ENCODE measurements at places on chromosomes 3 and 15. TPM values are rescaled to one million over a fixed set of nuclear protein-coding genes. Genes with fewer than 3 reads are reported as not detected.

DNA sequence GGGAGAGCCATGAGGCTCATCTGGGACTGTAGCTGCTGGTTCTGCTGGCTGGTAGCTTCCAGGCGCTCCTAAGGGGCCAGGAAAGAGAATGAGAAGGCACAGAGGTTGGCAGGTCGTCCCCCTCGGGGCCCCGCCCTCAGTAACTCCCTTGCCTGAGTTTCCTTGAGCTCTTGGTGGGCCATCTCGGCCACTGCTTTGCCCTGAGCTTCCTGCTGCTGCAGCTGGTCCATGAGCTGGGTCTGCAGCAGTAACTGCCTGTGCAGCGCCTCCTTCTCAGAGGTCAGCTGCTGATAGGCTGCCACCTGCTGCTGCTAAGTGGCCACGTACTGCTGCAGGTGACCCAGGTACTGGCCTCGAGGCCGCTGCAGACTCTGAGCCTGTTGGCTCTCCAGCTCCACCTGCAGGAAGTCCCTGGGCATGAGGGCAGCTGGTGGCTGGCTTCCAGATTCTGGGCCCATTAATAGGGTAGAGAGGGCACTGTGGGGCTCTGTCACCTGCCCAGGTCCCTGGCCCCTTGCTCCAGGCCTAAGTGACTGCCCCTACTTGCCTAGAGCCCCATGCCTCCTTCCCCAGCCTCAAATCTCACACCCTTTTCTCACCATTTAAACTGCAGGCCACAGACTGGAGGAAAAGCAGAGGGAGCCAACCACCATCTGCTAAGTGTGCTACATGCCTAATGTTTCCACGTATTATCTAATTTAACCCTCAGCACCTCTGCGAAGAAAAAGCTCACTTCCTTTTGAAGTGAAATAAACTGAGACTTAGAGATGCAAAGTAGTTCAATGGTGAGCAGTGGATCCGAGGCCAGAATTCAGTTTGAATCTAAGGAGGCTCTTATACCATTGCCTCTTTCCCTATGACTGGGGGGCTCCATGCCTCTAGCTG lies 10.8 kb upstream of the VPS33B start:
- H3K27ac ChIP-seq, result no peak overlapping the region
- no peaks in the 10 kb centered on the region for H3K4me1 ChIP-seq
- no peaks in the 10 kb centered on the region for H3K36me3 ChIP-seq
- DNase-seq, result no peak
- H3K27me3 ChIP-seq, result peaks cover 29% of the 10 kb centered on the region

GTPBP8 gene
- total RNA-seq, result 15.2 TPM

LYZL4 gene
- not detected for total RNA-seq

GRCh38 chr3:108130236-108130635 lies 39.4 kb upstream of the CD47 start:
- no peak overlapping the region for H3K27ac ChIP-seq
- no peaks in the 10 kb centered on the region for H3K36me3 ChIP-seq
- H3K4me1 ChIP-seq, result peaks cover 28% of the 10 kb centered on the region
- H3K4me3 ChIP-seq, result no peak overlapping the region

- peaks cover 4% of the 10 kb centered on the region for H3K36me3 ChIP-seq
- DNase-seq, result no peak
- no peak overlapping the region for H3K27ac ChIP-seq
Observed at GRCh38 chr3:129919357-129919756, 25.8 kb upstream of the TMCC1 start.

TMEM45A gene
- 72.3 TPM for total RNA-seq
